Stimulated activated CD4-positive, alpha-beta T cell treated with anti-CD3 and anti-CD28 coated beads, TNF-alpha, amount 100 ng/mL, for 1 hour (primary cell): ENCODE measurements at places on chromosomes 6 and 20.

DNA sequence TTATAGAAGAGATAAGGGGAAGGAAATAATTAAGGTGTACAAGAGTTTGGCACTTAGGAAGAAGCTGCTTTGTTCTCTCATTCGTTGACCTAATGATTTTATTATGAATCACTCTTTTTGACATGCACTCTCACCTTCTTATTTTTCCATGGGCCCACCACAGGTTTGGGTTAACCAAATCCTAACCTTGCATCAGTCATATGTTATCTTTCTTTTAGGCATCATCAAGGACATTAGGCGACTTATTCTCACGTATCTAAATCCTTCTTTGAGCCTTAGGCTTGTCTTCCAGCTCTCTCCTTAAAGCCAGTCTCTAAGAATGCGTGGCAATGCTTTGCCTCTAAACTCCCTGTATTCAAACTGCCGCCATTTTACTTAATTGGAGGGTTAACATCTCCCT lies 58.3 kb downstream of the TNFRSF21 start:
- DNase-seq, result no peak

DNA sequence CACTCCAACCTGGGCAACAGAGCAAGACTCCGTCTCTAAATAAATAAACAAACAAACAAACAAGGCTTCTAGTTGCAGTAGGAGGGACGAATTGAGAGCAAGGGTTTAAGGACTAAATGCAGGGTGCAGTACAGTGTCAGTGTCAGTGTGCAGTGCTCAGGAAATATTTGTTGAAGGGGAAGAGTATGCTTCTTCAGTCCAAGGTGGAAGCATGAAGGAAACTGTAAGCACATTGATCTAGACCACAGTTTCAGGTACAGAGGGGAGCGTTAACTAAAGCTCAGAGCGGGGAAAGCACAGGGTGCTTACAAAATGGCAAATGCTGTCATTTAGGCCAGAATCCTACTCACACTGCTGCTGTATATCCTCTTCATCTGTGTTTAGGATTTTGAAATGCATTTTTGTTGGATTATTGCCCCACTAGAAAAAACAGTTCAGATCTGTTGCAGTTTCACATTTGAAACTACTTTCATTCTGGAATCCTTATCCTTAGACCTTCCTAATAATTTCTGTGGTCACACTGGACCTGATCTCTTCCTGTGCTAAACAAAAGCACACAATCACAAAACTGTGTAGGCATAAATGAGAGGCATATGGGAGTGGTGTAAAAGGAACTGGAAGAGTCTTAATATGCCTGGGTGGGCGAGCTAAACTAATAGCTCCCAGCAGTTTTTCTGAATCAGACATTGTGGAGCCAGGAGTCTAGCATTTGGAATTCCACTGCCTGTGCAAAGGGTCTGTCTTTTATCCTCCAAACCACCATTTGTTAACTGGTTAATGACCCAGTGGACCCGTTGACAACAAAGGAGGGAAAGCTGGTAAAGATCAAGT lies 41.4 kb downstream of the CBFA2T2 start:
- no peak for DNase-seq

- no peak for DNase-seq
These were observed 162.8 kb downstream of the SYNE1 start for GRCh38 chr6:152474354-152474753.

- no peak for DNase-seq
These were observed 592.4 kb downstream of the RFPL4B start for GRCh38 chr6:112939563-112939962.

GRCh38 chr6:155235087-155235486 lies 28.7 kb upstream of the CLDN20 start:
- DNase-seq, result no peak

GRCh38 chr20:6974838-6975237 lies 207.4 kb downstream of the BMP2 start:
- no peak for DNase-seq

DNA sequence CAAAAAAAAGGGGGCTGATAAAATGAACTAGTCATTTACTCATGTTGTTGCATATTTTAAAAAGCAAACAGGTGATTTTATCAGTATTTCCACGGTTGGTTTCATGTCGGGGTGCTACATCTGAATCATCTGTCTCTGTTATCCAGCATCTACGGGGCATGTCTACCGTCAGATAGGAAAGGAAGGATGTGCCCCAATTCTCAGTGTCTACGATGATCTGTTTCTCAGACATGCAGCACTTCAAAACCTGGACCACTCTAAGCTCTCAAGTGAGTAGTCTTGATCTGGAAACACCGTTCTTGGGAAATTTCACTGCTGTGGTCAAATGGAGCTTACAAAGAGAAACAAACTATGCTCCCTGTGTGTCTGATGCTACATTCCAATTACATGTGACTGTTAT lies 240.3 kb upstream of the TAB2 start:
- DNase-seq, result no peak

DNA sequence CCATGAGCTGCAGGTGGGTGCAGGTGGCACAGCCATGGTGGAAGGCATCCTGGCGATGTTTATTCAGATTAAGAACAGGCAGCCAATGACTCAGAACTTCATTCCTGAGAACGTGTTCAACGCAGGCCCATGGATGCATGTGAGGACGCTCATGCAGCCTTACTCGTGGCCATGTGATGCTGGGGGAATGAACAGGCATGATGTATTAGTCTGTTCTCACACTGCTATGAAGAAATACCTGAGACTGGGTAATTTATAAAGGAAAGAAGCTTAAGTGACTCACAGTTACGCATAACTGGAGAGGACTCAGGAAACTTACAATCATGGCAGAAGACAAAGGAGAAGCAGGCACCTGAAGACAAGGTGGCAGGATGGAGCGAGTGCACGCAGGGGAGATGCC lies 146.6 kb downstream of the RNASET2 start:
- no peak for DNase-seq

- DNase-seq, result no peak
These were observed 21.6 kb downstream of the TOX2 start for GRCh38 chr20:43936104-43936770.

GRCh38 chr6:133407320-133408100 lies 166.4 kb downstream of the EYA4 start:
- no peak for DNase-seq

- DNase-seq, result no peak
These were observed 13.6 kb downstream of the SESN1 start for GRCh38 chr6:109081026-109081425.

DNA sequence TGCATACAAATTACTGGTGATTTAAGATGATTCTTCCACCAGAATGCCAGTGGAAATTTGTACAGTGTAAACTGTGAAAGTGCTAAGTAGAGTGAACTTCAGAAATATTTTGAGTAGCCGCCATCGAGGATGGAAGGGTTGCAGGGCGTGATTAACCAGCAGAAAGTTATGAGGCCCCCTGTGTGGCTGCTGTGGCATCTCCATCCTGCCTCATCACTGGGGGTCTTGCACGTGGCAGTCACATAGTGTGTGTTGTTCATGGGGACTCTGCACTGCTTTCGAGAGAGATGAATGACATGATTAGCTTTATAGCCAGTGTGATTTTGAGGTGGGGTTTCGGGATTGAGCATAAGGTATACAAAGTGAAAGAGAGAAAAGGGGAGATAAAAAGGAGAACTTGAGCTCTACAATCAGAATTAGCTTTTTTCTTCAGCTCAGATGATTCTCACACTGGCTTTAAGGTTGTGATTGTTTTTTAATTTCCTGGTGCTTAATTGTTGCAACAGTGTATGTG lies 26.4 kb downstream of the KCTD20 start:
- DNase-seq, result no peak

DNA sequence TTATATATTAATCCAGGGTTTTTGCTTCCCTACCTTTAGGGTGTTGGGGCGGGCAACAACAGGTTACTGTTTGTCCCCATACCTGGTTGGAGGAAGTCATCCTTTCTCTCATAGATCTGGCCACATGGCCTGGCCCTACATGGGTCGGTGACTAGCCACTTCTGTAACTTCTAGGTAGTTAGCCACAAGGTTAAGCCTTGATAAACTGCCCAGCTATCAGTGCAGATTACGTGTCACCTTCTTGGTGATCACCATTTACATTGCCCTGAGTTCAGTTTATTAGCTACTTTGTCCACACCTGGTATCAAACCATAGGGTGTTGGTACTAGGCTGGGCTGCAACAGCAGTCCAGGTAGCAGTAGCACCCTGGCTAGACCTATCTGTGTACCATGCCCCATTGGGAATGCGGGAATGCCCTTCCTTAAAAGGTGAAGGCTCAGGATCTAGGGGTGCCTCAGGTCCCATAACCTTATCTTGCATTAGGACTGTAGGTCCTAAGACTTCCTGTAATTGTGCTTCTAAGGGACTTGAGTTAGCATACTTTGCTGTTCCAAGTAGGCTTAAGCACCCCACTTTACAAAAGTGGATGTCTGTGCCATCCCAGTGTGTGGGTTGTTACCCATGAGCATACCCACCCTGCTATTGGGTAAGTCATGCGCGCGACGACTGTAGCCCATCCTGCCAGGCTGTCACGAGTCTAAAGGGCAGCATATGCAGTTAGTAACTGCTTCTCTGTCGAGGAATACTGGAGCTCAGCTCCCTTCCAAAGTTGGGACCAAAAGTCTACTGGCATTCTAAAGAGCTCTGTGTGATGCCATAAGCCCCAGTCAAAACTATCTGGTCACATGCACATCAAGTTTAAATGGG lies 5.2 kb downstream of the ZKSCAN3 start:
- no peak for DNase-seq

DNA sequence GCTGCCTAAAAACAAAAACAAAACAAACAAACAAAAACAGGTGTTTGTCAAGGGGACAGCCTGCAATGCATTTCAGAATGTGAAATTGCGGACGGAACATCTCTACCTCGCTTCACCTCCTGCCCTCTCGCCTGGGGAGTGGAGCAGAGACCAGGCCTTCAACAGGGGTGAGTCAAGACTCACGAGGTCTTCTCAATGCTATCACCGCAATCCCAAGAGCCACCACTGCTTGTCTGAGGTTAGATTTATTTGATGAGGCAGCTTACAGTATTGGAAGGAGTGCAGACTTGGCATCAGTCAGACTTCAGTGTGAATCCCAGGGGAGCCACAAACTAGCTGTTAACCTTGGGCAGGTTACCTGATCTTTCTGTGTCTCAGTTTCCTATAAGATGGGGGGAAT lies 7.7 kb downstream of the GABRR1 start:
- no peak for DNase-seq

DNA sequence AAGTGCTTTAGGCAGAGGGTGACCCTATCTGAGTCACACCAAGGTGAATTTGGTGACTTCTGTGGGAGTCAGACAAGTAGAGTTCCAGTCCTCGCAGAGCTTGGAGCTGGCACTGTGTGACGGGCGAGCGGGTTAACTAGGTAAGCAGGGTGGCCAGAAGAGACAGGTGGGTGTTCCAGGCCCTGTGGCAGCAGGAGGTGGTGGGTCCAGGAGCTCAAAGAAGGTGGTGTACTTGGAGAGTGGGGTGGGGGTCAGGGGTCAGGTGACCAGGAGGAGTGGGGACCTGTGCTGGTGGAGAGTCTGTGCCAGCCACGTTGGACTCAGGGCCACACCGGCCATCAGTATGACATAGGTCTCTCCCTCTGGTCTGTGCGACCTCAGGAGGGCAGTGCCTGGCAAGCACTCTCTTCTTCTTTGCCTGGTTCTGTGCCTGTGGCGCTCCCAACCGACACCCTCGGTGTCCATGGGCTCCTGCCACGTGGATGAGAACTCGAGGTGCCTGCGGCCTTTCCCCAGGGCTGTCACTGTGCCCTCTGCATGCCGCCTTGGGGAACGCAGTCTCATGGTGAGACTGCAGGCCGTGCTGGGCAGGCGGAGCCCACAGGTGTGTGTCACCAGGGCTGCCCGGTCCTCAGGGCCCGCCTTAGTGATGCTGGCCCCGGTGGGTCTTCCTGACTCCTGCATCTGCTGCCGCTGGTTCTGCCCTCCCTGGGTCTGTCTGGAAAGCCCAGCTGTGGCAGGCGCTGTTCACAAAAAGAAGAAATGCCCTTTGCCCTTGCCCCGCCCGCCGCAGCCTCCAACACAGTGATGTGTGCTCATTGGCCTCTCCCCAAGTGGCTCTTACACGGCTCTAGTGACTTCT lies 1.6 kb downstream of the MRGBP start:
- DNase-seq, result no peak

- DNase-seq, result no peak
These were observed 352.5 kb upstream of the PRND start for GRCh38 chr20:4369119-4369797.

GRCh38 chr20:7667194-7667593 lies 273.1 kb downstream of the HAO1 start:
- DNase-seq, result no peak

DNA sequence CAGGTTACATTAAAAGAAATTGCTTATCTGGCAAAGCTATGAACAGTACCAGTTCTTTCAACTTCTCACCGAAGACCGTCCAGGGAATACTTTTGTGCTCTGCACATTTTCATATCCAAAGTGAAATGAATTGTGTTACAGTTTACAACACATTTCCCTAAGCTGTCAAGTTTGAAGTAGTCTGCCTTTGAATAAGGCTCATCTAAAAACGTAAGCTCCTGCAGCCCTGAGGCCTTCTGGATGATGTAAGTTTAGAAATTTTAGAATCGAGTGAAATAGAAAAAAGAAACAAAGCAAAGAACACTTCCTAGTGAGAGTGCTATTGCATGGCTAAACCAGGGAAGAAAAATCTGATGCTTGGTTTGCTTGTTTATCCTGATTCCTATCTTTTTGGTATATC lies 653.8 kb downstream of the MMUT start:
- no peak for DNase-seq

- no peak for DNase-seq
These were observed 983.5 kb upstream of the FLRT3 start for GRCh38 chr20:15320941-15321340.

DNA sequence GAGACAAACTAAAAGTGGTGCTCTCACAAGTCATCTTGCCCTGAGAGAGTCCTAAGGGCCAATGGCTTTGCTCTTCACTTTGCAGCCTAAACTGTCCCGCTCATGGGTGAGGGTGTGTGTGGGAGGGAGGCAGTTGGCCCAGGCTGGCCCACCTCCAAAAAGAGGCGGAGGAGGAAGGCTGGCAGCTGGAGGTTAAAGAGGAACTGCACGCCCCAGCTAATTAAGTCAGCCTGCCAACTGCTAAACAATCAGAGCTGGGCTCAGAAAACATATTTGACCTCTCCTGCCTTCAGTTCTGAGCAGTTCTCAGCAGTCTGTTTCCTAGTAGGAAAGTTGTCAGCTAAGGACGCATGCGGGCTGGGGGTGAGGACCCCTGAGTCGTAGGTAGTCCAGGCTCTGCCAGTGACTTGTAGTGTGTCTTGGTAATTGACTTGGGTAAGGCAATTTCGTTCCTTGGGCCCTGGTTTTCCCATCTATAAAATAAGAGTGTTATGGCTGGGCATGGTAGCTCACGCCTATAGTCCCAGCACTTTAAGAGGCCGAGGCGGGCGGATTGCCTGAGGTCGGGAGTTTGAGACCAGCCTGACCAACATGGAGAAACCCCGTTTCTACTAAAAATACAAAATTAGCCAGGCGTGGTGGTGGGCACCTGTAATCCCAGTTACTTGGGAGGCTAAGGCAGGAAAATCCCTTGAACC lies 17.0 kb downstream of the GSS start:
- no peak for DNase-seq

GRCh38 chr6:158309814-158310213 lies 2.5 kb upstream of the TULP4 start:
- no peak for DNase-seq

DNA sequence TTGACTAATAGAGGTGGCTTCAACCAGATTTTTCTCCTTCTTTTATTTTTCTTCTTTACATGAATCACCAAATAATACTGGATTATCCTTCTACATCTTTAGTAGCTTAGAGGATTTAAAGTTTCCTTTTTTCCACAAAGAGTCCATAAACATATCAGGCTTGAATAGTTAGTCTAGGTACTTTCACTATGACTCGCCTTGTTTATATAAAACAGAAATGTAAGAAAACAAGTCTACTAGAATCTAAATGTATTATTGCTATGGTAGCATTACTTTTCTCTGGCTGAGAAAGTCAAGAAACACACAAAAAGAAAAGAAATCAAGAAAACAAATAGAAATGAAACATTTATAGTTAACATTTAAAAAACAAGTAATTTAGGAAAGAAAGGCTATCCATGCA lies 215.2 kb downstream of the PTPRK start:
- no peak for DNase-seq
